Fibroblast of lung (primary cell): ENCODE measurements at places on chromosomes 16 and 17. TPM values are rescaled to one million over a fixed set of nuclear protein-coding genes. Genes with fewer than 3 reads are reported as not detected.

DNA sequence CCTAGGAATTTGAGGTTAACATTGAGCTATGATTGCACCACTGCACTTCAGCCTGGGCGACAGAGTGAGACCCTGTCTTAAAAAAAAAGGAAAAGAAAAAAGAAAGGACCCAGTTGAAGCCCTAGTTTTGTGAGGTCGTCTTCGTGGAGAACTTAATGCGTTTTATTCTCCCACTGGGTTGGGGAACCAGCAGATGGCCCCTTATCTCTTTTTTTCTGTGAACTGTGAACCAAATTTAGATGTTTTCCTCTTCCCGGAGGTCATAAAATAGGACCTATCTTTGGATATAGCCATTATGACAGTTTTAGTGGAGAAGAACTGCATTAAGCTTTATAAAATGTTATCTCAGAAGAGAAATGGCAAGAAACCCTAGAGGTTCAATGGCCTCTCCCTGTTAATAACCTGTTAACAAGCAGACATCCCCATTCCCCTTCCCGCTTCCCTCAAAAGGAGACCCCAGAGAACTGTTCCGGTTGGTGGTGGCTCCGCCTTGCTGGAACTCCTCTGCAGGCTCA, 23.5 kb downstream of the KIAA0513 start:
- DNase-seq: no peak

GRCh38 chr16:85785927-85786326, 13.4 kb downstream of the EMC8 start:
- DNase-seq: no peak

DNA sequence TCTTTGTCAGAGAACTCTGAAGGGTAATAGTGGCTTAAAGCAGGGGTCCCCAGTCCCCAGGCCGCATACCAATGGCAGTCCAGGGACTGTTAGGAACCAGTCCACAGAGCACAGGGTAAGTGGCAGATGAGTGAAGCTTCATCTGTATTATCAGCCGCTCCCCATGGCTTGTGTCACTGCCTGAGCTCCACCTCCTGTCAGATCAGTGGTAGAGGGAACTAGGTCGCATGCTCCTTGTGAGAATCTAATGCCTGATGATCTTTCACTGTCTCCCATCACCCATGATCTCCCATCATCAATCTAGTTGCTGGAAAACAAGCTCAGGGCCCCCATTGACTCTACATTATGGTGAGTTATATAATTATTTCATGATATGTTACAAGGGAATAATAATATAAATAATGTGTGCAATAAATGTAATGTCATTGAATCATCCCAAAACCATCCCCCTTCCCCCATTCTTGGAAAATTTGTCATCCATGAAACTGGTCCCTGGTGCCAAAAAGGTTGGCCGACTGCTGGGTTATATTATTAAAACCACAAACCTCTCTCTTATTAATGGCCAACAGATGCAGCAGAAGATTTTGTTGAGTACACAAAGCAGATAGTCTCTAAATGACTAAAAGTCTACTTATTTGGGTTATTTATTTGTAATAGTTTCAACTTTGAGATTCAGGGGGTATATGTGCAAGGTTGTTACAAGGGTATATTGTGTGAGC, 782.7 kb downstream of the CDH11 start:
- DNase-seq: peak; percentile 63

GRCh38 chr17:10278218-10278617, 79.8 kb upstream of the GAS7 start:
- no peak for DNase-seq

DNA sequence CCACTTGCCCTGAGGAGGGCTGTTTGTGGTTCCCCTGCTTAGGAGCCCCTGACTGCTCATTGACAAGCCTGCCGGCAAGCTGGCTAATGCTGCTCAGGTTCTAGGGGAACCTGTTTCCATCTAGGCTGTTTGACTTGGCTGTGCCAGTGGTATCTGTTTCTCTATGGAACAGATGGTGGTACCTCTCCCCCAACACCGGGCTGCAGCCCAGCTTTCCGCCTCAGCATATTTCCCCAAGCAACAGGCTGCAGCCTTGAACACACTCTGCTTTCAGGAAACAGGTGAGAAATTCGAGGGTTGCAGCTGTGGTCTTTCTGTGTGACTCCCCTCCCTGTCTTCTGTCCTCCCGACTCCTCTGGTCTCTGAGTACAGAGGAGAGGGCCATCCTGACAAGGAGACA, 132.3 kb downstream of the TMEM132E start:
- no peak for DNase-seq

DLG4 gene
- 12.6 and 22.0 TPM in 2 replicates for total RNA-seq

FLII gene
- 284 and 395 TPM in 2 replicates for total RNA-seq

- DNase-seq: no peak
Measured at GRCh38 chr17:3979290-3979611, 15.0 kb upstream of the ATP2A3 start.

FNDC8 gene
- total RNA-seq: not detected in 2 replicates
